Vagina (tissue), 2 donors: ENCODE measurements at places on chromosomes 5 and 9.

DNA sequence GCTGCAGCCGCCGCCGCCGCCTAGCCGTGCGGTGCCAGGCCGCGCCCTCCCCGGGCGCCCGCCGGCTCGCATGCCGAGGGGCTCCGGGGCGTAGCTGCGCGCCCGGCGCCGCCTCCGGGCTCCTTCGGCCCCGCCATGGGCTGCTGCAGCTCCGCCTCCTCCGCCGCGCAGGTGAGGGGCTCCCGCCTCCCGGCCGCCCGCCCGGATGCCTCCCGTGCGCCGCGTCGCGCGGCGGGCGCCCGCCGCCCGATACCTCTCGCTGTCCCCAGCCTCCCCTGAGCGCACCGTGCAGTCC is 230 bp downstream of the SLC44A1 start:
- DNase-seq = no peak

- DNase-seq = no peak
These were observed 13.4 kb upstream of the GAPT start for GRCh38 chr5:58477760-58478376.

DNA sequence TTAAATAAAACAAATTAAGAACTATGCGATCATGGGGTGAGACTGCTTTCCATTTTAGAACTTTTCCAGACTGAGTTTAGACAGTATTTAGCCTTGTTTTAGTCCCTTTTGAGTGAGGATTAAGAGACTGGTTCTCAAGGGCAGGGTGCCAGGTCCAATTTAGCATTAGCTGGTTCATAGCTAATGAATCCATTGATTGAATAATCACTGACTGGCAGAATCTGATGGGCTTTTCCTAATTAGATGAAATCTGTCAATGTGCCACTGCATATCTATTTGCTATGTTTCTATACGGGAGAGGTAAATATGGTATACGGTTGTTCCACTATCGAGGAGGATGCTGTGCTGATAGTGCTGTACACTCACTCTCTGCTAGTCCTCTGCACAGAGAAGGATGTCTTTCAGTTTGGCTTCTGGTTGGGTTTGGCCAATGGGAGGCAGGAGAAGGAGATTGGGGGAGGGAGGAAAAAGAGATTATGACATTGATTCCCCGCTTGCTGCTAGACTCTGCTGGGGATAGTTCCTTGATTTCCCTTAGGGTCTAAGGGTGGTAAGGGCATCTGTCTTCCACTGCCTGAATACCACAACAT is 496.6 kb downstream of the CTNND2 start:
- no peak for DNase-seq

GRCh38 chr9:137444106-137444790 is 3.1 kb upstream of the ENTPD8 start:
- no peak for DNase-seq

GRCh38 chr9:126211441-126212074 is 115.1 kb upstream of the MVB12B start:
- no peak for DNase-seq

DNA sequence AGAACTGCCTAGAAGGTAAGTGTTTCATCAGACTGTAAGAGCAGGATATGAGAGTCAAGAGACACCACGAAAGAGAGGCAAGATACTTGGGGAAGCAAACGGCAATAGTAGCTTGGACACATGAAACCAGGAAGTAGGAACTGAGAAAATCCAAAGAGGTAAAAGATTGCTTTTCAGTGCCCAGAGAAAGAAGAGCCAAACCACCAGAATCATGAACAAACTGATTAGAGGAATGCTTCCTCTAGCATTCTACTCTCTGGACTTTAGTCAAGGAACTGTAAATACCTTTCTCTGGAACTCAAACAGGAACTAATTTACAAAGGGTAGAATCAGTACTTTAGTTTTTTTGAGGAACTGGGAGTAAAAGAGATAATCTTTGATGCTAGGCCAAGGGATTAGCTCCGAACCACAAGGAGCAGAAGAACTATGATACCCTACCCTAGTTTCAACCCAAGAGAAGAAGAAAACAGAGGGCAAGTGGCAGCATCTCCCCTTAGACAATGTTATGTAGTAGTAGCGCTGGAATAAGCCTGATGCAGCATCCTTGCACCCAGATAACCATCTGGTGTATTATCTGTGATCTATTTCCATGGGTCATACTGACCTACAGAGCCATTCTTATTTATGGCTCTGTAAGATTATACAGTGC is 41.3 kb downstream of the EFCAB9 start:
- DNase-seq = no peak
